HT-29 (cell line): ENCODE measurements at places on chromosomes 4 and X.
A peak's percentile ranks its signal among the peaks of the same experiment; 100 is the strongest.

DNA sequence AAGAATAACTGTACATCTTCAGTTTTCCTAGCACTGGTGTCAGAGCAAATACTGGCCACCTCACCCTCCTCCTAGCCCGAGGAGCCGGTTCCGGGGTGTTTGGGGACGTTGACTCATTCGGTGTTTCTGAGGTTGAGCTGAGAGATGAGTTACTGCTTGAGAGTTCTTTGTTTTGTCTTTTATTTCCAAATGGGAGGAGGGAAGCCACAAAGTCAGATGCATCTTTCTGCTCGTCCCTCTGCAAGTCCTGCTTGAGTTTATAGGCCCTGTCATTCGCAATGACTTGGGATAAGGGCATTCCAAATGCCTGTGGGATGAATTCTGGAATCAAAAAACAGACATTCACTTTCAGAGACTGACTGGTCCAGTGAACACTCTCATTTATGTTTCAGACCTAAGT, 77.5 kb downstream of the HCCS start:
- peak; percentile 7 for DNase-seq

DNA sequence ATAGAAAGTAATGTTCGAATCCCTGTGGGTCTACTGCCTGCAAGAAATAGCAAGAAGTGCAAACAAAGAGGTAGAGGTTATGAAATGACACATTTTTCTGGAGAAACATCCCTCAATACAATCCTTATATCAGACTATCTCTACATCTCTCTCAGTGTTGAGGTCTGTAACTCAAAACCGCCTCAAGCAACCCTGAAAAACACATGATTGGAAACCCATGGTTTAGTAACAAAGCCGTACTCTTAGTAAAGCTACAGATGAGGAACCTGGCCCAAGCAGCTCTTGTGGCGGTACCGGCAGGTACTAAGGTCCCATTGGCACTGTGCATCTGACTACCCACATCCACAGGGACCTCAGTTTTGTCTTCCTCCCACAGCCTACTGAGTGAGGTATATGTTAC, 53.9 kb downstream of the IRF2 start:
- no peak for DNase-seq

DNA sequence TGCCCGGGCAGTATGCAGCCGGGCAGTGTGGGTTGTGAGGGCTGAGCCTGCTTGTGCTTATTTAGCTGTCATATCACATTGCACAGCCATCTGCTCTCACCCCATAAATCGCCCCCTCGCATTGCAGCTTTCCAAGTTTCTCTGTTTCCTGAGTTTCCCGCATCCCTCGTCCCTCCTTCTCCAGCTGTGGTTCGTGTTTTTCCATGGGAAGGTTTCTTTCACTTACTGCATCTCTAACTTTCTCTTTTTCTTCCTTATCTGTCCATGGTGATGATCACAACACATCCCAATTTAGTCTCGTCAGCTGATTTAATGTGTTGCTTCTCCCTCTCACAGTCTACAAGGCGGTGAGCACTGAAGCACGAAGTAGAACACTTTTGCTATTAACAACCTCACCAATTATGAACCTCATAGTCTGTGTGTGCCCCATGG, 118.1 kb downstream of the ENPP6 start:
- no peak for DNase-seq

- no peak for DNase-seq
Measured at GRCh38 chr4:112517911-112518310, 1.9 kb upstream of the NEUROG2 start.

- DNase-seq: no peak
Measured at GRCh38 chr4:55650483-55650882, 14.4 kb upstream of the NMU start.

GRCh38 chr4:38523524-38524448, 140.2 kb upstream of the KLF3 start:
- DNase-seq: no peak

- DNase-seq: peak; percentile 26
Measured at GRCh38 chr4:41213625-41214135, 662 bp downstream of the APBB2 start.

DNA sequence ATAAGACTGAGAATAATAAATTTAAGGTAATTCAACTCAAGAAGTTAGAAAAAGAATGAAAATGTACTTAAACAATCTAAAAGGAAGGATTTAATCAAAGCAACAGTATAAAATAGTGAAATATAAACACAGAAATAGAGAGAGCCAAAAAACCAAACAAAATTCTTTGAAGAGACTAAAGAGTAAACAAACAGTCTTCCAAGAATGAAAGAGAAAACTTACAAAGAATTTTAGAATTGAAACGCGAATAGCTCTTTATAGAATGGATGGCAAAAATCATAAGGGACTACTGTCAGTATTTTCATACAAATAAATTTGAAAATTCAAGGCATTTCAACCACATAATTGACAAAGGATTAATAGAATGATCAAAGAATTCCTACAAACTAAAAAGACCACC, 41.7 kb downstream of the VEGFC start:
- DNase-seq: no peak

DNA sequence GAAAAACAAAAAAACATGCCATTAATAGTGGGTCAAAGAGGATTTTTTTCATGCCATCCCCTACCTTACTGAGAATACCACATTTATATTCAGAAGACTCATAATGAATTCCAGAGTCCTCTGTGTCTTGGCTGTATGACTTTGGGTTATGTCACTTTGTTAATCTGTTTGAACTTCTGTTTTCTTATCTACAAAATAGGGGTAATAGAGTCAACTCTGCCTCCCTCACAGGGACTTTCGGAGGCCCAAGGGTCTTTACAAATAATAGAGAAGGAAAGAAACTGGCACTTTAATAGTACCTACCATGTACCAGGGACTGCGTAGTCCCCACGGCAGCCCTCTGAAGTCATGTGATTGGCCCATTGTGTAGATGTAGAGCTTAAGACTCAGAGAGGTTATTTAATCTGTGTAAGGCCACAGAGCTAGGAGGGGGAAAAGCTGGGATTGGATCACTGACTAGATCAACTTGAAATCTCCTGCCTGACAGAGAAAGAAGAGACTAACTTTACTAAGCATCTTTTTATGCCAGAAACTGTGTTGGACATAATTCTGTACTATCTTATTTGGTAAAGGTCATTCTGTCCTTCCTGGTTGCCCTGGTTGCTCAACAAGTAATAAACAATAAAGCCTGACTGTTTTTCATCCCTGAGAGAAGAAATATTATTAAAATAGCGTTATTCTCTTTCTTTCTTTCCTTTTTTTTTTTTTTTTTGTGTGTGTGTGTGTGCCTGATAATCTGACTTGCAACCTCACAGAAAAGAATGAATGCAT, 59.6 kb downstream of the NFKB1 start:
- no peak for DNase-seq

GRCh38 chrX:38817004-38817703, 15.9 kb downstream of the MID1IP1 start:
- DNase-seq: no peak

DNA sequence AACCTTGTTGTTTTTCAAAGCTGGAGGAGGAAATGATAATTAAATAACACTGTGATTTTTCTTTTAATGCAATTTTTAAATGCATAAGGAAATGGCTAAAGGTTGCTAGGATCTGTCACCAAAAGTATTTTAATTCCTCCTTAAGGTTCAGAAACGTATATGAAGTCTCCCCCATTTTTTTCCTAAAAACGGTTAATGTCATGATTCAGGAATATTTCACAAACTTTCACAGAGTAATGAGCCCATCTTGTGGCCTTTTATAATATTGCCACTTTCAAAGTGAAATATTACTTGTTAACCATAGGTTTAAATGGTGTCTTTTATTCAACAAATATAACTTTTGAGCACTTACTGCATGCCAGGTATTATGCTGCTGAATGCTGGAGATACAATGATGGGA, 99.5 kb upstream of the USP38 start:
- DNase-seq: peak; percentile 17

DNA sequence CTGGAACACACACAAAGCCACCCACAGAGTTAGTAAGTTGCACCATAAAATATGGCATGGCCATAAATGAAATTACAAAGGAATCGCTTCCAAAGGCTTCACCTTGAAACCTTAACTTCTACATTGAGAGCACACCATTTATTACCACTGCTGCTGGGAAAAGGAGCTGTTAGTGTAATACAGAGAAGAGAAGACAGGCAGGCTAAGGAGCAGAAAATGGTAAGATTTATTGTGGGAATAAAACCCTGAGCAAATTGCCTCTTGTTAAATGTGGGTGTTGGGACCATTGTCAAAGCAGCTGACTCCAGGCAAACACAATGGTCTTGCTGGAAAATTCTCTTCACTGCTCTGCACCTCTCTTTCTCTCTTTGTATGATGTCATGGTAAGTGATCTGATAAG, 79.2 kb upstream of the NHS start:
- no peak for DNase-seq
